Adrenal gland (tissue), 19 donors: ENCODE measurements at places on chromosomes 12 and 14.

DNA sequence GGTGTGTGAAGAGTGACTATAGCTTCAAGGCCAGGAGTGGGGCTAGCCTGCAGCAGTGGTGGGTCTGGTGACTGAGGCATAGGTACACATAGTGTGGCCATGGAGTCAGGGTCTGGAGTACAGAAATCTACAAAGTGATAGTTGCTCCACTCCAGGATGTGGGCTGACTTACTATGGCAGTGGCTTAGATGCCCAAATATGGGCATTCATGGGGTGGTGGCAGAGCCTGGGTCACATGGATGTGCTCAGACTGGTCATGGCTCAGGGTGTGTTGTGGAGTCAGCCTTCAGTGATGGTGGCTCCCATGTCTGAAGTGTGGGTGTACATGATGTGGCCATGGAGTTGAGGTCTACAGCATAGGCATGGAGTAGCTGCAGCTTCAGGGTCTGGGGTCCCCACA is 27.3 kb downstream of the CLEC6A start:
- DNase-seq = no peak

GRCh38 chr14:104440297-104440956 is 139.1 kb upstream of the C14orf180 start:
- DNase-seq = no peak

DNA sequence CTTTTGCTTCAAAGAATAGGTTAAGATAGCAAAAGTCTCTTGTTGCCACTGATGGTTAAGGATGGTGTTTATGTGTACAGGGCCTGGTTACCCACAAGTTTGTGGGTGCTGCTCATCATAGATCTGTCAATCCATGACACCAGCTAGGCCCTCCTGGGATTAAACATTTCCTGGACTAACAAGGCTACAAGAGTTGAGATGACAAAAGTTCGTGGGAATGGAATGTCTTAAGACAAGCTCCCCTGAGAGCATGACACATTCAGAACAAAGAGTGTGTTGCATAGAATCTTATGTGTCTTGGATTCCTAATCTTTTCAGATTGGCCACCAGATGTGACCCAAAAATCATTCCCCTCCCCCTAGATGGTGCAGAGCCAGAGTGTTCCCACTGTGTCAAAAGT is 592.5 kb upstream of the USP15 start:
- DNase-seq = no peak

GRCh38 chr12:109910969-109911348 is 10.9 kb downstream of the TCHP start:
- DNase-seq = no peak

GRCh38 chr12:86719381-86719780 is 463.2 kb upstream of the MGAT4C start:
- no peak for DNase-seq

DNA sequence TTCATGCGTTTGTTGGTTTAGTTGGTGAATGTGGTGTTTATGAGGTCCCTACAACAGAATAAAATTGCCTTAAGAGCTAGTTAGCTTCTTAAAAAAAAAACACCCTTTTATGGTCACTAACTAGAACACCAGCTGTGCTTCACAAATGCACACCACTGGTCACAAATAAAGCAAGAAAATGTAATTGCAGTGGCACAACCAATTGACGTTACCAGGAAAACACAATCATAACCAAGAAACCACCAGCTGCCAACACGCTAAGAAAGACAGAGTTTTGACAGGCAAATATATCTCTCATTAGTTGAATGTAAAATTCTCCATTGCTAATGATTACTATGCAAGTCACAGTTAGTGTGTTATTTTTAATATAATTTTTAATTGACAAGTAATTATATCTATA is 389.9 kb downstream of the ADAMTS20 start:
- no peak for DNase-seq

- no peak for DNase-seq
Measured at GRCh38 chr14:103382376-103382775, 2.8 kb upstream of the MARK3 start.

GRCh38 chr12:120795441-120796178 is 70.0 kb downstream of the ACADS start:
- DNase-seq = no peak

DNA sequence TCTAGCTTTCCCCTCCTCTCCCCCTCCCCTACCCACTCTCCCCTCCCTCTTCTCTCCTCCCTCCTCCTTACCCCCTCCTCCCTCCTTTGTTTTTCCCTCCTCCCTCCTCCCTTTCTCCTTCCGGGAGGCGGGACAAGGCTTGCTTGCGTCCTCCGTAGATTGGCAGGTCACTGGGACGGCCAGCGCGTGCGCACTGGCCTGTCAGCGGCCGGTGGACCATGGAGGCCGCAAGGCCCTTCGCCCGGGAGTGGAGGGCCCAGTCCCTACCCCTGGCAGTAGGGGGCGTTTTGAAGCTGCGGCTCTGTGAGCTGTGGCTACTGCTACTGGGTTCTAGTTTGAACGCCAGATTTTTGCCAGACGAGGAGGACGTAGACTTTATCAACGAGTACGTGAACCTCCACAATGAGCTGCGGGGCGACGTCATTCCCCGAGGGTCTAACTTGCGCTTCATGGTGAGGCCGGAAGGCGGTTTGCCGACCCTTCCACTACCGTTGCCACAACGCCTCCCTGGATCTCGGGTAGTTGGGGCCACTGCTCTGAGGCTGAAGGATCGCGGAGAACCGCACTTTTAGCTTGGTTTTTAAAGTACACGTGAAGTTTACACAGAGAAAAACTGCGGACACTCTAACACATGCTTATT is at the start of gene GLIPR1L2:
TSS of gene GLIPR1L2 (plus strand) at position 191 of the 640 bp plus-strand sequence. CDS start at position 219, 28 bp downstream.
- DNase-seq = peak; percentile 97
